ENCODE measurements at places on chromosomes 1 and 21.

DNA sequence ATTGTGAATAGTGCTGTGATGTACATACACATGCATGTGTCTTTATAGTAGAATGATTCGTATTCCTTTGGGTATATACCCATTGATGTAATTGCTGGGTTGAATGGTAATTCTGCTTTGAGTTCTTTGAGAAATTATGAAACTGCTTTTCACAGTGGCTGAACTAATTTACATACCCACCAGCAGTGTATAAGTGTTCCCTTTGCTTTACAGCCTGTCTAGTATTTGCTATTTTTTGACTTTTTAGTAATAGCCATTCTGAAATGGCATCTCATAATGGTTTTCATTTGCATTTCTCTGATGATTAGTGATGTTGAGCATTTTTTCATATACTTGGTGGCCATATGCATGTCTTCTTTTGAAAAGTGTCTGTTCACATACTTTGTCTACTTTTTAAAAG, 54.5 kb upstream of the FAM78B start:
- DNase-seq = no peak

- no peak for DNase-seq
Observed at GRCh38 chr1:4549930-4550329, 104.5 kb upstream of the AJAP1 start.

DNA sequence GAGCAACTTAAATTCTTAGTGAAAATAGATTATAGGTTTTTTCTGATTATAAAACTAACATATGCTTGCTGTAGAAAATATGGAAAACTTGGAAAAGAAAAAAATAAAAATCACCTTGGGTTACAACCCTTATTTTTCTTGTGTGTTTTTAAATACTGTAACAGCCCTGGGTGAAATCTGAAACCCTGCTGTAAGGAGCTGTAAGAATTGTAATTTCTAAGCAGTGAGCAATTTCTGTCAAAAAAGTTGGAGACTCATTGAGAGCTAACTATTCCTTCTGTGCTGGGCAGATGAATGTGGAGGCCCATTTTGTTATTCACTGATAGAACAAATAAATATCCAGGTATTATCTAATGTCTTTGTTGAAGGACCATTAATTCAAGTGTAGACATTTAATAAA, 42.6 kb downstream of the ADCY10 start:
- no peak for DNase-seq

GRCh38 chr1:230084408-230085177, 17.6 kb downstream of the GALNT2 start:
- no peak for DNase-seq

GRCh38 chr21:41338455-41338854, 21.9 kb downstream of the FAM3B start:
- DNase-seq = no peak

- no peak for DNase-seq
Observed at GRCh38 chr1:192565946-192566345, 9.6 kb upstream of the RGS1 start.

DNA sequence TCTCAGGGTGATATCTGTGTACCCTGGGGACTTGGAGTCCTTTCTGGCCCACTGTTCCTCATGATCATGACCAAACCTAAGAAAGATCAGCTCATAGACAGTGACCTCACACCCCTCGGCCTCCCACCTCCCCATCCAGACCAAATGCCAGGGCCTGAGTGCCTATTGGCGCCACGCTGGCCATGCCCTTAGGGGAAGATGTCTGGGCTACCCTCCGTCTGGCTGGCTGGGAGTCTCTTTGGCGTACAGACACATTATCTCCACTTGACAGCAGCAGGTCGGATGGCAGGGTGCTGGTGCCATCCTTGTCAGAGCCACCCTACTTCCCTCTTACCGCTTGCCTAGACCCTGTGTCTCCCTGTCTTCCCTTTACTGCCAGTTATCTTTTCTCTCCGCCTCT, 8.4 kb downstream of the RORC start:
- DNase-seq = no peak

Measured in HuH-7 (cell line).